ENCODE measurements at places on chromosomes 13 and 19.
A peak's percentile ranks its signal among the peaks of the same experiment; 100 is the strongest.

- DNase-seq, result no peak
Measured at GRCh38 chr19:52695996-52696395, 38.8 kb downstream of the ZNF611 start.

- no peak for DNase-seq
Measured at GRCh38 chr19:44712864-44713515, 14.0 kb downstream of the CEACAM16 start.

- DNase-seq, result peak; percentile 67
Measured at GRCh38 chr13:73273745-73274144, 214.9 kb downstream of the KLF5 start.

DNA sequence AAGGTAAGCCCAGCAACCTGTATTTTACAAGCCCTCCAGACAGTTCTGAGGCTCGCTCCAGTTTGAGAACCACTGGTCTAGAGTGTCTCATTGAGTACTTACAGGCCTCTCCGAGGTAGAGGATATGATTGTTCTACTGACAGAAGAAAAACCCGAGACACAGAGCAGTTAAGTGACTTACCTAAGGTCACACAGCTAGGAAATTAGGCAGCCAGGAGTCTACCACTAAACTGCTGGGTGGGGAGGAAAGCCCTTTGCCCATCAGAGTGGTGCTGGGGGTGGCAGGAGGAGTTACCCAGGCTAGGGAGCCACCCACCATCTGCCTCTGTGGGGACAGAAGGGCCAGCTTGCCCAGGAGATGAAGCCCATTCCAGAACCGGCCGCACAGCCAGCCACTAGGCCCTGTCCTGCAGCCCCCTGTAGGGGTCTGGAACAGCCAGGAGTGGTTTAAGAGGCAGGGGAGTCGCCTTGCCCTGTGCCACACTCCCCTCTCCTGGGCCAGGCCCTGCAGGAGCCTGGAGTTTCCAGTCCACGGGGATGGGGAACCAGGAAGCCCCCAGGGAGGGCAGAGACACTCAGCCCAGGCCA, 703 bp downstream of the RASGRP4 start:
- DNase-seq, result no peak

DNA sequence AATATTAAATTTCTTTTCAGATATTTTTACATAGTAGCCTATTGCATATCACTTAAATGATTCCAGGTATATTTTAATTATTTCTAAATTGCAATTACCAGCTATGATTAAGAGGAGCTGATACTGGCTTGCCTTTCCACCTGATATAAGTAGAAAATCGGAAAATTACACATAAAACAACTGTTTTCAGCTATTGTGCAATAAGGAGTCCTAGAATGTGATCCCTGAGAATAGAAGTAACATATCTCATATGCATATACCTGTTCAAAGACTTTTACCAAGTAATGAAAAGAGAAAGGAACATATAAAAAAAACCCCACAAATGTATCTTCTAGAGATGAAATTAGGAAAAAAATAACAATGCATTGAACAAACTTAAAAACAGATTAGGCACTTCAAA, 1354.6 kb upstream of the PCDH9 start:
- DNase-seq, result no peak

GRCh38 chr19:5308451-5309437, 31.9 kb downstream of the PTPRS start:
- peak; percentile 61 for DNase-seq

DNA sequence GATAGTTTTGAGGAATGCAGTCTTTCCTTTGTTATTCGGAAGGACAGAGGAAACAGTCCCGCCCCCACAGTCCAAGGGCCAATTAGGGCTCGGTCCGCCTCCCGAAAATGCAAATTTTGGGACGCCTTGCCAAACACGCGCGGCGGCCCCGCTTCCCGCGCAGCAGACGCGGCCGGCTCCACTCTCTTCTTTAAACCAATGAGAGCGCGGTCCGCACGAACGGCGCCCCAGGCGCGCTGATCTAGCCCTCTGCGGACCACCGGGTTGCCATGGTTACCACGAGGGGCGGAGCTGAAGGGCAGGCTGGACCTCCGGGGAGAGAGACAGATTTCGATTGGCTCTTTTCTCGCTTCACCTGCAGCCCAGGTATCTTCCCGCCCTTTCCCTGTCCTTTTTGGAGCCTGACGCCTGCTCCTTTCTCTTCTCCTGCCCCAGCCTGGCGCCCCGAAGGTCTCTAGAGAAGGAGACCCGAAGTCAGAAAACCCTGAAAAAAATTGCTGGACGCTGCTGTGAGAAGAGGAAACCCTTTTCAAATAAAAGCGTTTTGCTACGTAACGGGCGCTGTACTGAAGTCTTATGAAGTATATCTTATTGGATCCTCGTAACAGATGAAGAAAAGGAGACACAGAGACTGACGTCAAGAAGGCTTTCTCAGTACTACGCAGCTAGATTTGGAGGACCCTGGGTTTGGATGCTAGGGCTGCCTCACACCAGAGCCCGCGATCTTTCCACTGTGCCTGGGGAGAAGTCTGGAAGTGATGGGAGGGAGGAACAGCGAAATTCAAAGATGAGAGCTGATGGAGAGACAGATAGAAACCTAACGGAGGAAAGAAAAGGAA, 2.0 kb downstream of the PTH2 start:
- DNase-seq, result no peak

DNA sequence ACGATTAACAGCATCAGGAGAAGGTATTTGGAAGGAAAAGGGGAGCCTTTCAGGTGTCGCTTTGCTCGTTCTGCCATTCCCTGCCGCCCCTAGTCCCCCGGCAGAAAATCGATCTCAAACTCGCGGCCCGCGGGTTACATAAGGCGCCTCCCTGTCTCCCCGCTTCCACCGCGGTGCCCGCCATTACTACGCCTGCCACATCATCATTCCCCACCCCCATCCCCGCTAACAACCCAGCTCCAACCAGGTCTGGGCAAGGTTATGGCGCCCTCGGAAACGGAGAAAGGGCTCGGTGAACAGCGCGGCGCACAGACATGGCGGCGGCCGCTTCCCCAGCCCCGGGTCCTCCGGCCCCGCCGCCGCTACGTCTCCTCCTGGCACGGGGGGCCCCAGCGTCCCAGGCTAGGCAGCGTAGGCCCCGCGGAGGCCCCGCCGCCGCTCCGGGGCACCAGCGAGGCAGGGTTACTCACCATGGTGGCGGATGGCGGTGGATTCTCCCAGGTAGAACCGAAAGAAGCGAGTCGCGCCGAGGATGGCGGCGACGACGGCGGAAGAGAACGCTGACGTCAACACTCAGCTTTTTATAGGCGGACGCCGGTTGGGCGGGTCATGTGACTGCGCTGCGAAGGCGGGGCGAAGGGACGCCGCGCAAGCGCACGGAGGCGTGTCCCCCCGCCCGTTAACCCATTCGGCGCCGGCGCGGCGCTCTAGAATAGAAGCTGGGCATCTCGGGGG, at the start of gene EEF2:
Gene EEF2, minus strand, starts transcription at position 556 of the 735 bp plus-strand sequence. Its CDS starts 83 bp downstream, at position 473.
- DNase-seq, result peak; percentile 66

DNA sequence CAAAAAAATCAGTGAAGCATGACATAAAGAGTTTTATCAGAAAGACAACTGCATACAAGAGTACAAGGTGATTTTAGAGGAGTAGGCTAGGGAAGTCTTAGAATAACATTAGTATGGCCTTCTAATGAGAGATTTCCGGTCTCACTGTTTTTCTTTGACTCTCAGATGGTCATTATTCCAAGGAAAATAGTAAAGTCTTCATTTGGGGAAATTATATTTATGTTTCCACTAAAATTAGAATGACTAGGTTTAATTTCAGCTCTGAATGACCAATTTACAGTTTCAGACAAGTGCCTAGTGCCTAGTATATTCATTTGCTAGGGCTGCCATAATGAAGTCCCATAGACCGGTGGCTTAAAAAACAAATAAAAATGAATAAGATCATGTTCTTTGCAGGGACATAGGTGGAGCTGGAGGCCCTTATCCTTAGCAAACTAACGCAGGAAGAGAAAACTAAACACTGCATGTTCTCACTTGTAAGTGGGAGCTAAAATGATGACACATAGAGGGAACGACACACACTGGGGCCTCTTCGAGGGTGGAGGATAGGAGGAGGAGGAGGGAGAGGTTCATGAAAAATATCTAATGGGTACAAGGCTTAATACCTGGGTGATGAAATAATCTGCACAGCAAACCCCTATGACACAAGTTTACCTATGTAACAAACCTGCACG, 303.1 kb downstream of the PCDH9 start:
- DNase-seq, result peak; percentile 92

DNA sequence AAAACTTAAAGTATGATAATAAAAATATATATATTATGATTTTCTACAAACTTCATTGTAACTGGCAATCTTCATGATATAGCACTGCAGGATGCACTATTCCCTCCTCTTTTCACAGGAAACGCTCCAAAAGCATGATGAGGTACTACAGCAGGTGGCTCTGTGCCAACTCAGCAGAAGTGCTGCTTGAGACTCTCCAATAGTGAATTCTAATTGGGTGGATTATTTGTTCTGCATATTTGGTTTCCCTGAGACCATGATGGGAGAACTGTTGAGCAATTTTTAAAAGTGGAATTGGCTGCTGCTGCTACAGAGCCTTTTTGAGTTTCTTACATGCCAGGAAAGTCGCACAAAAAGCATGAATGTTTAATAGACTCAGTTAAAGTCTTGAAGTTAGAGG, 1782.4 kb upstream of the PCDH20 start:
- no peak for DNase-seq

- no peak for DNase-seq
Measured at GRCh38 chr19:436413-436950, 24.4 kb downstream of the SHC2 start.

GRCh38 chr13:73922493-73923393, 211.5 kb downstream of the KLF12 start:
- DNase-seq, result peak; percentile 34

DNA sequence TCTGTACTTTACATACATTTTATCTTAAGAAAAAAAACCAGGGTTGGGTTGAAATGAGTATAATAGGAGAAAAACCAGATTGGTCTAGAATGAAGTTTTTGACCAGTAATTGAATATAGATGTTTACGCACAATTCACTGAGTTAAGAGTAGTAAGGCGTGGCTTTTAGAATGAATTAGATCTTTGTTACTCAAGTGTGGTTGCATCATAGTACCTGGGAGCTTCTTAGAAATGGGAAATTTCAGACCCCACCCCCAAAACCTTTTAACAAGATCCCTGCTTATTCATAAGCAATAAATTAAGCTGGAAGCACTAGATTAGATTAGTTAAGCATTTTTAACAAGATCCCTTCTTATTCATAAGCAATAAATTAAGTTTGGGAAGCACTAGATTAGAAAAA, 28.7 kb upstream of the LMO7 start:
- peak; percentile 7 for DNase-seq

DNA sequence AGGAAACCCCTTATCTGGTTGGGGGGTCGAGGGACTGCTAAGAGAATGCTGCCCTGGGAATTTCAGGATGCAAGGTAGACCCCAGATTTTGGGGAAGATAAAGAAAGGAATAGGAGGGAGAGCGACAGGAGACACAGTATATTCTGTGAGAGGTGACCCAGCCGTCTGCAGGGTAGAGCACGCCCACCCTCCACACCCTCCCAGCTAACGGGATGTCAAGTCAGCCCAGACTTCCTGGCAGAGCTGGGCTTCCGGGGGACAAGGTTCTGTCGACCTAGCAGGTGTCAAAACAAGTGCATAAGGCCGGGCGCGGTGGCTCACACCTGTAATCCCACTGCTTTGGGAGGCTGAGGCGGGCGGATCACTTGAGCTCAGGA, 695 bp upstream of the PRR36 start:
- DNase-seq, result no peak

- DNase-seq, result no peak
Measured at GRCh38 chr19:7393459-7393858, 44.7 kb downstream of the ARHGEF18 start.

GRCh38 chr19:46629546-46630025, 4.7 kb upstream of the PTGIR start:
- no peak for DNase-seq

GRCh38 chr13:50149214-50149613, 134.0 kb downstream of the KCNRG start:
- DNase-seq, result no peak

GRCh38 chr19:47240996-47241918, 10.3 kb upstream of the BBC3 start:
- DNase-seq, result peak; percentile 80

DNA sequence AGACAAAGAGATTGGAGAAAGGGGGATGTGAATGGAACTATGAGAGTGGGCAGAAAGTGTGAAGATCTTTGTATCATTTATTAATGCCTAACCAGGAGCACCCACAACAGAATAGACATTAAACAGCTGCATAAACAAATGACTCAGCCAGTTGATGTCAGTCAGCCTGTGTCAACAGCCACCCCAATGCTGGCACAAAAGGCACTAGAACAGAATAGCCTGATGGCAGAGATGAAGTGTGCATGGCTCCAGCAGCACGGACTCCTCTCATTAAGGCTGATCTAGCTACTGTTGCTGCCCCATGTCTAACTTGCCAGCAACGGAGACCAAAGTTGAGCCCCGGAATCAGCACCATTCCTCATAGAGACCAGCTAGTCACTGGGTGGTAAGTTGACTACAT, 7.8 kb downstream of the CPB2 start:
- DNase-seq, result no peak

- no peak for DNase-seq
Measured at GRCh38 chr13:45105895-45106294, 14.4 kb upstream of the GTF2F2 start.

- DNase-seq, result no peak
Measured at GRCh38 chr13:111480503-111480902, 160.1 kb downstream of the TEX29 start.

GRCh38 chr19:38617283-38617763, 430 bp downstream of the MAP4K1 start:
- no peak for DNase-seq

GRCh38 chr13:110394371-110394841, 87.3 kb downstream of the COL4A2 start:
- no peak for DNase-seq

- no peak for DNase-seq
Measured at GRCh38 chr13:50991579-50992521, 82.3 kb downstream of the RNASEH2B start.

DNA sequence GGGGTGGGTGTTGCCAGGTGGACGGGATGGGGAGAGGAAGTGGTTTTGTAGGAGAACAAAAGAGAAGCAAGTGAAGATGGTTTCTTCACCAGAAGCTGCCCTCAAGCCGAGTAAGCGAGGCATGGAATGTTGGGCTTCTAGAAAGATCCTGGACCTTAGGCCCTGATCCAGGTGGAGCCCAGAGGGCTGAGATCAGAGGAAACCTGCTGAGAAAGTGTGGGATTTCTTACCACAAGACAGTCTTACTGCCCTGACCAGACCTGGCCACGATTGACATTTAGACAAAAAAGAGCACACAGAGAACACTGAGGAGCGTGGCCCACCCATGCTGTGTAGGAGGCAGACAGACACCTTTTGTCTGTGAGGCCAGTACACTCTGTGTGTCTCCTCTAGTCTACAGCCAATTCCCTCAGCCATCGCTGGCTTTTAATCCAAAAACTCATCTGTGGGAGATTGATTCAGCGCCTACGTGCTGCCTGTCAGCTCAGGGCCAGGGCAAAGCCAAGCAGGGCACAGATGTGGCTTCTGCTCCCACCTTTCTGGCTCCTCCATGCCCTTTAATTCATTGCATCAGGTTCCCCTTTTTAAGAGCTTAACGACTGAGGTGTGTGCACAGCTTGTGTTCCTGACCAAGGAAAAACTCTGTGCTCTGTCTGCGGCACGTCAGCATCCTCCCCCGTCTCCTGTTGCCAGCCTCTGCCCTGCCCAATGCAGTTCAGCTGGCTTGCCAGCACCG, 123.3 kb downstream of the AKAP11 start:
- DNase-seq, result no peak

- no peak for DNase-seq
Measured at GRCh38 chr19:45500918-45501729, 2.9 kb downstream of the PPM1N start.

GRCh38 chr19:45809643-45810159, 5.4 kb downstream of the RSPH6A start:
- no peak for DNase-seq
